Stimulated activated CD4-positive, alpha-beta T cell treated with anti-CD3 and anti-CD28 coated beads, Interleukin-4, amount 100 ng/mL, for 24 hours (primary cell): ENCODE measurements at places on chromosomes 16 and 17.

- DNase-seq = no peak
Measured at GRCh38 chr17:76935331-76935730, 67.1 kb downstream of the MGAT5B start.

DNA sequence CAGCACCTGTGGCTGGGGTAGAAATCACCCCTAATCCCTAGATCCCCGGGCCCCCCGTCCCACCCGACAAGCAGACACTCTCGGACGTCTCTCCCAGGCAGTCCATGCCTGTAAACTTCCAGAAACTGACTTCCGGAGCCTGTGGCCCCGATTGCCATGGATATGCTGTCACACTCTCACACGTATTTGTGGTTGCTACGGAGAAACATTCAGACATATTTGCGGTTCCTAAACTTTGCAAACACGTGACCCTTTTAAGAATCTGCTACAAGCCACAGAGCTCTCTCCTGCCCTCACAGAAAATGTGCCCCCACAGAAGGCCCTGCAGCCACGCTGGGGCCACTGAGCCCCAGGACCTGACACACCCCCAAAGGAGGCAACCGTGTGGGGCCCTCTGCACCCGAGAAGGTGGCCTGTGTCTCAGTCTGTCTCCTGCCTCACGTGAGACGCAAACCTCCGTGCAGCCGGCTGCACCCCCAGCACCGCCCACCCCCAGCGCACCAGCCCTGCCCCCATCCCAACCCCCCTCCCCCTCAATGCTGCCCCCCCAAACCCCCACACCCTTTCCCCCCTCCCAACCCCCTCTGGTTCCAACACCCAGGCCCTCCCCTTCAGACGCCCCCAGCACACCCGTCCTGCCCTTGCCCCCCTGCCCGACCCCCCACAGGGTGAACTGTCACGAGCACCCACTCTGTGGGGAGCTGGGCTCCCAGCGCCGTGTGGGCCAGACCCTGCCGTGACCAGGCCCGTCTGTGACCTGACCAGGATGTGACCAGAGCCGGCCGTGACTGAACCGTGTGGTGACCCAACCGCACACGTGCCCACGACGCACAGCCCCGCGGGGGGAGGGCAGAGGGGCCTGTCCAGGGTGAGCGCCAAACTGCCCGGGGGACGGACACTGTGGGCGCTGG is 66.3 kb upstream of the METRNL start:
- no peak for DNase-seq

GRCh38 chr16:85075236-85075924 is 36.9 kb downstream of the CIBAR2 start:
- no peak for DNase-seq

DNA sequence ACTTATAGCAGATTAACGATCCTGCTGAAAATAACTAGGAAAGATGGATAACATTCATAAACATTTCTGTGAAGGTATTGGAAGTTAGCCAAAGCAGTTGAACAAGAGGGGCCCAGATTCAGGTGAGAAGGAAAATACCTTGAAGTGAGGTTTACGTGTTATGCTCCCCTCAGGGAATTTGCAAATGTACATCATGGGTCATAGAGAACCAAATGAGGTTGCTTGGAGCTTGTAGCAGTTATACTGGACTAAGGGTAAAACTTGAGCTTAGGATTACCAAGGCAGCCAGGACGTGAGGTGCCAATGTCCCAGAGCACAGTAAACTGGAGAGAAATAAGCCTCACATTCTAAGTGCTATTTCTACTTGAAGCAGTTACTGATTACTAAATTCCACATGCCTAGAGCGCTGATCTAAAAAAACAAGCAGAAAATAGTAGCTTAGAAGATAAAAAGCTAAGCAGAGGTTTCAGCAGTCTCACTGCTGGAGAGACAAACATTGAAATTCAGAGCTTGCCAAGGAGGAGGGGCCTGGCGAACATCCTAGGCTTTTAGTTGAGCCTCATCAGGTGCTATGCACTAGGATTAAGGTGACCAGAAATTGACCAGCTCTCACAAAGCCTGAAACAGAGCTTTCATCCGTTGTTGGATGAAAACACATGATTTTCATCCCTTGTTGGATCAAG is 136.7 kb upstream of the FAM20A start:
- no peak for DNase-seq
